ENCODE measurements at places on chromosomes 2 and 18.

- no peak for ATAC-seq
These were observed 3.5 kb downstream of the CTDP1 start for GRCh38 chr18:79682894-79683625.

DNA sequence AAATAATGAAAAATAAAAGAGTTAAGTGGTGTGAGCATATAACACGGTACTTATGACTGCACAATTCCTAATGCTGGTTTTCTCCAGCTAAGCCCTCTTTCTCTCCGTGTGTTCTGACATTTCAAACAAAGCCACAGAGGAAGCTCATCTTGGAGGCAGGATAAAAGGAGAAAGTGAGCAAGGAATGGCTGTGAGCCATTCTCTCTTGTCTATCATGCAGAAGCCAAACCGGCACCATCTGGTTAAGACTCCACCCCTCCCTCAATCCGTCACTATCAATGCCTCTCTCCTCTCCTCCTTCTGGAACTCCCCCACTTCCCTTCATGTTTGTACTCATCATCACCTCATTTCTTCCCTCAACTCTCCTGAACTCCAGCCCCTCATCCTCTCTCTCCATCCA lies 210.4 kb downstream of the TMEM163 start:
- ATAC-seq = no peak

DNA sequence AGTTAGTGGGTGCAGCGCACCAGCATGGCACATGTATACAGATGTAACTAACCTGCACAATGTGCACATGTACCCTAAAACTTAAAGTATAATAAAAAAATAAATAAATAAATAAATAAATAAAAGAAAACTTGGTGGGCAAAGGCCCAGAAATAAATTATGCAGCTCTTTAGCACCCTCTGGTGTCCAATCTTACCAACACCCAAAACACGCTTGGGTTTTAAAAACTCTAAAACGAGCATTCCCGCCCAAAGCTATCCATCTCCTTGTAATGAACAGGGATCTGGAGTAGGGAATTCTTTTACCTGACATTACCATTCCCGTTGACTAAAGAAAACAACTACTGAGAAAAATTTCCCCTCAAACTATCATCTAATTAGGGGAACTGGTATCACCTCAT lies 2005.9 kb upstream of the CELF4 start:
- no peak for ATAC-seq

DNA sequence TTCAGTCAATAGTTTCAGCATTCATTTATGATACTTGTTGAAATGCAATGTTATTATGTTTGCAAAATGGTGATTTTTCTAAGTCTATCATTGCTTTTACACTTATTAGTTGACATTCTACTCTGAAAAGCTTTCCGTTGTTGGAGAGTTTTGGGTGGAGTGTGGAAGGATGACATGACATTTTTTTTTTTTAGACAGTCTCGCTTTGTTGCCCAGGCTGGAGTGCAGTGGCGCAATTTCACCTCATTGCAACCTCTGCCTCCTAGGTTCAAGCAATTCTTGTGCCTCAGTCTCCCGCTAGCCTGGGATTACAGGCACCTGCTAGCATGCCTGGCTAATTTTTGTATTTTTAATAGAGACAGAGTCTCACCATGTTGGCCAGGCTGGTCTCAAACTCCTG lies 29.8 kb downstream of the PIKFYVE start:
- ATAC-seq = no peak

DNA sequence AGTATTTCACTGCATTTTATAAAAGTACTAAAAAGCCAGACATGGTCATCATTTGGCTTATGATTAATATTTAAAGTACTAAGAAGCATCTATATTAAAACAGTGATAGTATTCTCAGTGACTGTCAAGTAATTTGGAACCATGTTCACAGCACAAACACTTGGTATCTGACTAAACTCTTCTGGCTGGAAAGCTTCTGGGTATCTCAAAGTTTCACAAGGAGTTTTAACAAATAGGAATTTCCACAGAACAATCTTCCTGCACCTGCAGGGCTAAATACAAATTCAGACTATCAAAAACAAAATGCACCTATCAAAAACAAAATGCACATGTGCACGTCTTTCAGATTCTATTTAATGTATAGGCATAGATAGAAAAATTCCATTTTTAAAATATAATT lies 158.8 kb downstream of the L3MBTL4 start:
- ATAC-seq = no peak
